Stimulated activated CD4-positive, alpha-beta T cell treated with anti-CD3 and anti-CD28 coated beads, Interleukin-2, amount 100 ng/mL, for 24 hours (primary cell): ENCODE measurements at places on chromosomes 16 and 17.
A peak's percentile ranks its signal among the peaks of the same experiment; 100 is the strongest.

DNA sequence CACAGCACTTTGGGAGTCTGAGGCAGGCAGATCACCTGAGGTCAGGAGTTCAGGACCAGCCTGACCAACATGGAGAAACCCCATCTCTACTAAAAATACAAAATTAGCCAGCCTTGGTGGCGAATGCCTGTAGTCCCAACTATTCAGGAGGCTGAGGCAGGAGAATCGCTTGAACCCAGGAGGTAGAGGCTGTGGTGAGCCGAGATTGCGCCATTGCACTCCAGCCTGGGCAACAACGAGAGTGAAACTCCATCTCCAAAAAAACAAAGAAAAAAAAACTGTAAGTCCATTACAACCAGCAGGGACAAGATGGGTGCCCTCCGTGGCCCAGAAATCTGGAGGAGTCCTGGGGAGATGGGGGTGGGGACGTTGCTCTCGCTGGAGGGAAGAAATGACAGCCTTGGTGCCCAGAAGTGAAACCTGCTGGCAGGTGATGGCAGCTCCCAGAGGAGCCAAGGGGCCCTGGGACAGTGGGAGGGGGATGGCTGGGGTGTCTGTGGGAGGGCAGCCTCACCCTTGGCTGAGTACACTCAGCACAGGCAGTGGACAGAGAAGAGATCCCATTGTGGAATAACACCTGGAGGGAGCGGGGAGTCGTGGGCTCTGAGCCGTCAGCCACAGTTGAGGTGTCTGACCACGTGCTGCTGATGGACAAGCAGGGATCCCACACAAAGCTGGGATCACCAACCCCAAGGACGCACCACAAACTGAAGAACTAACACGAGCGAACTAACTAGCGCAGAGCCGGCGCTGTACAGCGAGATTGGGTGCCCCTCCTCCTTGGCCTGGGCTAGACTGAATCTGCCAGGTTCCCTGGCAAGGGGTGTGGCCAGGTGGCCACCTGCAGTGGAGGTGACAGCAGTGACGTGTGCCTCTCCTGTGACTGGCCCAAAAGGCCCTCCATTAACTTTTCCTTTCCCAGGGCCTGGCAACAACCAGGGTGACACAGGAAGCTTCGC, 46.9 kb upstream of the BAHCC1 start:
- no peak for DNase-seq

DNA sequence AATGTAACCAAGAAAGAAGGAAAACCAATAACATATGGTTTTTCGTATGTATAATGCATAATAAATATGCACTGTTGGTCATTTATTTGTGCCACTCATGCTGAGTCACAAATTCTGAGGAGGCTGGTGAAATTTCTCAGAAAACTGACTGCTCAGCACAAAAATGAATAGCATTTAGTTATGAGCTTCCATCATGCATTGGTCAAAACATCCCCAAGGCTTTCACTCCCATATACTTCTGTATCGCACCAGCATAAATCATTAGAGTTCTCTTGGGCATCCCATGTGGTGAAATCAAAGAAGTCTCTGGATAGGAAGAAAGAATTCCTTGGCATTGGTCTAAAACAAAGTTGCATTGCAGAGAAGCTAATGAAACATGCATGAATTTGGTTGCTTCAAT, 785.6 kb upstream of the CDH8 start:
- no peak for DNase-seq

DNA sequence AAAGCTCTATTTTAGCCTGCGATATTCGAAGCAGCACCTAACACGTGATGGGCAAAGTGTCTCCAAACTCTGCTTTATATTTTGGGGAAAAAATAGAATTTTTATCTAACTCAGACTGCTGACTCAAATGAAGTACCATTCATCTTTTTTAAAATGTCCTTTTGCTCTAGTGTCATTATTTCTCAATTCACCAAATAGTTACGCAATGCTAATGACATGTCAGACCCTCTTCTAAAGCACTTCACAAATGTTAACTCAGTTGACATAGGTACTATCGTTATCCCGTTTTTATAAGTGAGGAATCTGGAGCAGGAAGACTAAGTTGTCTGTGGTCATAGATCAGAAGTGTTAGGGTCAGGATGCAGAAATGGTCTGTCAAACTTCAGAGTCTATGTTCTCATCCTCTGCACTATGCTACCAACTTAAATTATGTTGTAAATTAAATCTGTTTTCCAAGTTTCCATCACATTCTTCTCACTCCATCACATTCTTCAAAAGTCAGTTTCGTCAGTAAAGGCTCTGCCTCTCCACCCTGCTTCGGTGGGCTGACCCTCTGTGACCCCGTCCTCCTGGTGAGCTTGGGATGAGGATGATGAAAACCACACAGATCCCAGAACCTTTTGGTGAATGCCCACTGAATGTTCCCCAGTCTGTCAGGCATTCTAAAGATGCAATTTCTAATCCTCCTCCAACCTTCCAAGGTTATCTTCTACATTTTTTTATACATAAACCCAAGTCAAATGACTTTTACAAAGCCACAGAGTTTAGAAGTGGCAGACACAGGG, 102.8 kb downstream of the ADAMTS18 start:
- DNase-seq, result no peak

DNA sequence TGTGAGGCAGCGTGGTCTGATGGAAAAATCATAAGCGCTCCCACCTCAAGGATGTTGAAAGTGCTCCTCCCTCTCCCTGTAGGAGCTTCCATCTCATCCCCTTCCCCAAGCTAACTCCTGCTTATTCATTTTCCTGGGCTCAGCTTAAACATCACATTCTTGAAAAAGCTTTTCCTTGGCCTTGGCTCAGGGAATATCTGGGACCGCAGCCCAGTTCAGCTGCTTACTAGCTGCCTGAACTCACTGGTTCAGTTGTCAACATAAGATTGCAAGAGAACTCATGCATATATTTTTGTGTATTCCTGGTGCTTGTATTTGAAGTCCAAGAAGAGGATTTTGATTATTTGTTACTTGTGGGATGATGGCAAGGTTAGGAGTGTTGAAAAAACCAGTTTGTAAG, 91.5 kb downstream of the UTP18 start:
- DNase-seq, result no peak

DNA sequence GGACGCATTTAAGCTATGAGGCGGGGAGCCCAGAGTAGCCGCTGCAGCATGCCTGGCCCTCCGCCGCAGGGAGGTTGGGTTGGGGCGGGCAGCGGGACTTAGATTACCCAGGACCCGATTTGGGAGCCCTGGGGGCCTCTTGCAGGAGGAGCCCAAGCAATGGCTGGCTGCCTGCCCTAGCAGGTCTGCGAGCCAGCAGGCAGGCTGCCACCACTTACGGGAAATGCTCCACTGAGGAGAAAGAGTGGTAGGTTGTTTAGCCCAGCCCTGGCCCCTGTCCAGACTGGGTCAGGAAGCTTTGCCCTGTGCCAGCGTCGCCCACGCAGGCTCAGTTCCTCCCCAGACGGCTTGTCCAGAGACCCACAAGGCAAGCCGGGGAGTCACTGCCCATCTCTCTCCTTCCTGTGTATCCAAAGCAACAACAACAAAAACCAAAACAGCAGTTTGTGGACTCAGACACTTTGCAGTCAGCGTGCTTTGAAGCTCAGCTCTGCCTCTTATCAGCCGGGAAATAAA, 10.3 kb upstream of the TVP23A start:
- no peak for DNase-seq

DNA sequence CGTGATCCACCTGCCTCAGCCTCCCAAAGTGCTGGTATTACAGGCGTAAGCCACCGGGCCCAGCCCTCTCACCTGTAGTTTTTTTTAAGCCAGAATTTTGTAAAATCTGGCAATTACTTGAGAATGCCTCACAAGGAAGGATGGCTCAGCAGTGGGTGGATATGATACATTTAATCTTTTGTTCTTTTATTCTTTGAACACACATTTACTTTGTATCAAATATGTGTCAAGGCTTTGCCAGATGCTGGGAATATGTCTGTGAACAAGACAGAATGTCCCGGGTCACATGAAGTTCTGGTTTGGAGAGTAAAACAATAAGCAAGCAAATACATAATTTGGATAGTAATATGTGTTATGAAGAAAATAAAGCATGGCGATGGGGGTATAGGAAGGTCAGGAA, 4.9 kb upstream of the COPS3 start:
- DNase-seq, result no peak

- DNase-seq, result peak; percentile 59
Measured at GRCh38 chr17:40547079-40547784, 18.0 kb downstream of the CCR7 start.

DNA sequence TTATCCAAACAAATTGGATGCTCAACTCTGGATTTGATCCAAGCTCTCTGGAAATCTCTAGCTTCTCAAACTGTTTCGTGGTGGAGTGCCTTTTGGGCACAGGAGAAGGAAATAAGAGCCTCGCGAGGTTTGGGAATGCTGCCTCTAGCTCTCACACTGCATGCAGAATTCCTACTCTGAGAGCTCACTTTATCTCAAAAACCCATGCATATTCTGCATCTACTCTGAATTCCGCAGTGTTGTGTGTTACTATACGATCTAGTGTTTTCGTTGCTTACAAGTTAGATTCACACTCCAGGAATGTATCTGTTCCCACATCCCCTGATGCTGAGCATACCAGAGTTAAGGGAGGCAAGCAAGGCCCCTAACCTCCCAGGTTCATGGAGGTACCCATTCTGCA, 462.7 kb downstream of the WWOX start:
- no peak for DNase-seq

DNA sequence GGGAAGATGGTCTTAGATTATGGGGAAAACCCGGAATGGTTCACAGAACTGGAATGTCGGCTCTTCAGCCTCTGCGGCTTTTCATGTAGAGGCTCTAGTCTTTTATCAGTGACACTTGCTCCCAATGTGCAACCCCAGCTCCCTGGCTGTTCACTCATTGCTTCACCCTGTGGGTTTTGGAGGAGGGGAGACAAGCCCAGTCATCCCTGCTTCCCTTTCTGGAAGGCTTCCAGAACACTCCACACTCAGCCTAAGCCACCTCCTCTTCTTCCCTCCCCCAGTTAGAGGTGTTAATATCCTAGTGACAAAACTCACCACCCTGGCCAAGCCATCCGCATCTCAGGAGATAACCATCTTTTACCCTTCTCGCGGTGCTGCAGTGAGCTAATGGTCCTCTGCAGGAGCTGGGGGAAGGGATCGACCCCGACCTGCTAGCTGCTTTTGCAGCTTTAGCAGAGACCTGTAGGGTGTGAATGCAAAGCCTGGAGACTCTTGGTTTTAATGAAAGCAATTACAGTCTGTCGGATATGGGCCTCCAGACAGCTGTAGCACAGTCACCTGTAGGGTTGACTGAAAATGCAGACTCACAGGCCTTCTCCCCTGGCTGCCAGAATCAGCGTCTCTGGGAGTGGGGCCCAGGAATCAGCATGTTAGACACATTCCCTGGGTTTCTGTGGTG, 24.3 kb upstream of the LASP1NB start:
- no peak for DNase-seq

GRCh38 chr17:32771396-32771795, 105.5 kb downstream of the MYO1D start:
- no peak for DNase-seq
